ENCODE measurements at places on chromosomes 3 and 15.

GRCh38 chr3:34408088-34408487 lies 609.7 kb downstream of the PDCD6IP start:
- DNase-seq, result no peak

DNA sequence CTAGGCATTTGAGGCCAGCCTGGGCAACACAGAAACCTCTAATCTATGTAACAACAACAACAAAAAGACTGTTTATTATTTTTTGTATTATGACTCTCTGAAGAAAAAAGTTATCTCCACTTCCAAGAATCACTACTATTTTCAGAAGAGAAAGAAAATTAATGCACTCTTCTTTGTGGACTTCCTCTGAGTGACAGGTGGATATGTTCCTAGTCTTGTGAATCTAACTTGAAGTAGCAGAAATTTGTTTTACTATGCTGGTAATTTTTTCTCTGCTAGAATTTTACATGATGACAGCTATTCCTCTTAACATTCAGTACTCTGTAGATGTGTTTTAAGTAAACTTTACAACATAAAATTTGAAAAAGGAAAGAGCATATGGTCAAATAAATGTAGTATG lies 16.7 kb downstream of the DYNC1LI1 start:
- no peak for DNase-seq

- no peak for DNase-seq
These were observed 22.2 kb downstream of the MESD start for GRCh38 chr15:80967451-80967850.

DNA sequence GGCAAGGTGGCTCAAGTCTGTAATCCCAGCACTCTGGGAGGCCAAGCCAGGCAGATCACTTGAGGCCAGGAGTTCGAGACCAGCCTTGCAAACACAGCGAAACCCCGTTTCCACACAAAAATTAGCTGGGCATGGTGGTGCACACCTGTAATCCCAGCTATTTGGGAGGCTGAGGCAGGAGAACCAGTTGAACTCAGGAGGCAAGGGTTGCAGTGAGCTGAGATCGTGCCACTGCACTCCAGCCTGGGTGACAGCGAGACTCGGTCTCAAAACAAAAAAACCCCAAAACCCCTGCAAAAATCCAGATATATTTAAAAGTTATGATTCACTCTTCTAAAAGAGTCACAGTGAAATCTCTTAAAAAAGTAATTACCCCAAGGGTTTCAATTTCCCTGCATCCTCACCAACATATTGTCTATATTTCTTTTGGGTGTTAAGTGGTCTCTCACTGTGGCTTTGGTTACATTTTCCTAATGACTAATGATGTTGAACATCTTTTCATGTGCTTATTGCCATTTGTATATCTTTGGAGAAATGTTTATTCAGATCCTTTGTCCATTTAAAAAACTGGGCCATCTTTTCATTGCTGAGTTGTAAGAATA lies 73.2 kb upstream of the UBP1 start:
- DNase-seq, result no peak

GRCh38 chr15:94523873-94524272 lies 292.5 kb downstream of the MCTP2 start:
- no peak for DNase-seq

- DNase-seq, result no peak
These were observed 5.3 kb downstream of the CCDC80 start for GRCh38 chr3:112635674-112636073.

- DNase-seq, result no peak
These were observed 763.5 kb downstream of the EDEM1 start for GRCh38 chr3:5951026-5951425.

DNA sequence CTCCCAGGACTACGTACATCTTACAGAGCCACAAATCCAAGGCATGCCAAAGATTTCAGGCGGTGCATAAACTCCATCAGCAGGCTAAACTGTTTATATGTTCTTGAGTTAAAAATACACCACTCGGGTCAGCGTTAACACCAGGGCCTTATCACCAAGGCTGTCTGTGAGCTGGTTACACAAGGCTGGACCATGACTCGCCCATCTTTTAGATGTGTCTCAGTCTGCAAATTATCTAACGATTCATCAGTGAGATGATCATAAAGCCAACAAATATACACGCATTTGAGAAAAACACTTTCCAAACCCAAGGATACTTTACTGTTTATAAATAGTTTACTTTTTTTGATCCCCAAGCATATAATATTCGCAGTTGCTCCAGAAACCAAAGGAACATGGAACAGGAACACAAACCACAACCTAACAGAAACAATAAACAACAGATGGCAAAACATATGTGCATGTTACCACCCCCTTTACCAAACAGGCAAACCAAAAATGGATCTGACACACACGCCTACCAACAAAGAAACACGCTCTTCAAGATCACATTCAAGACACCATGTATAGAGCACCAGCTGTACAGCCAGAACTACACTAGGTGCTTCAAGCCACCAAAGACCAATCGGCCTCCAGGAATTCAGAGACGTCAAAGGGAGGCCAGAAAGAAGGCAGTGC lies 15.4 kb downstream of the LRIG1 start:
- no peak for DNase-seq

- DNase-seq, result no peak
These were observed 32.1 kb upstream of the PIAS1 start for GRCh38 chr15:68022061-68022460.

- peak; percentile 41 for DNase-seq
These were observed 225.1 kb downstream of the SNRPN start for GRCh38 chr15:25179673-25180511.

Measured in suprapubic skin (tissue), 4 donors.